ENCODE measurements at places on chromosomes 3 and 15. TPM values are rescaled to one million over a fixed set of nuclear protein-coding genes. Genes with fewer than 3 reads are reported as not detected.

GRCh38 chr3:140469491-140469890, 208.4 kb upstream of the TRIM42 start:
- no peak overlapping the region for H3K27ac ChIP-seq
- no peaks in the 10 kb centered on the region for H3K36me3 ChIP-seq
- DNase-seq, result no peak
- H3K4me1 ChIP-seq, result peaks cover 10% of the 10 kb centered on the region

- H3K4me3 ChIP-seq, result no peak overlapping the region
- H3K36me3 ChIP-seq, result no peaks in the 10 kb centered on the region
- H3K4me1 ChIP-seq, result peaks cover 89% of the 10 kb centered on the region
- DNase-seq, result no peak
- no peaks in the 10 kb centered on the region for H3K27me3 ChIP-seq
Observed at GRCh38 chr15:85006201-85006600, 24.5 kb downstream of the PDE8A start.

DUOXA2 gene
- 0.84 TPM for polyA plus RNA-seq

DNA sequence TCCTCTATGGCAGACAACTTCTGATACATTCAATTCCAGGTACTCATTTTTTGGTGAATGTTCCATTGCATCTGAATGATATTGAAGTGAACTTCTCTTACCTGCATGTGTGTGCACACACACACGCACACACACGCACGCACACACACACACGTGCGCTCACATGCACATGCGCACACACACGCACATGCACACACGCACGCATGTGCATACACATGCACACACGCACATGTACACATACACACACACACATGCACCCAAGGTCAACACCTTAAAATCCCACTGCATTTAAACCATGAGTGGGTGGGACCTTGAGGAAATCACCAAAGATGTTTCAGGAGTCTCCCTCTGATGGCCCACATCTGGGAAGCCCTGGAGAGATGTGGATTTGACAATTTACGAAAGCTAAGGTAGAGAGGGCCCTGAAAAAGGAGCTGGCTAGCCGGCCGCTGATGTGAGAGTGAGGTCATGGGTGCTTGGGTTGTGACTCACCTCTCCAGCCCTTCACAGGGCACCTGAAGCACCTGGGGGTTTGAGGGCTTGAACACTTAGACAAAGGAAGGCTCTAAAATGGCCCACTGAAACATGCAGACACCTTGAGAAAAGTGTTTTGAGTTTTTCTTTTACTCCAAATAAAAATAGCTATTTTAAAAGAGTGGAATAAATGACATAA, 269.1 kb upstream of the LRRFIP2 start:
- H3K27ac ChIP-seq, result no peak overlapping the region
- H3K36me3 ChIP-seq, result no peaks in the 10 kb centered on the region
- no peaks in the 10 kb centered on the region for H3K27me3 ChIP-seq
- no peak overlapping the region for H3K4me3 ChIP-seq
- H3K4me1 ChIP-seq, result no peaks in the 10 kb centered on the region
